ENCODE measurements at places on chromosomes 2 and 18.

GRCh38 chr2:8579485-8580085 is 102.3 kb upstream of the ID2 start:
- ATAC-seq, result no peak
- H3K4me1 ChIP-seq, result peaks cover 37% of the 10 kb centered on the region
- no peaks in the 10 kb centered on the region for H3K36me3 ChIP-seq

DNA sequence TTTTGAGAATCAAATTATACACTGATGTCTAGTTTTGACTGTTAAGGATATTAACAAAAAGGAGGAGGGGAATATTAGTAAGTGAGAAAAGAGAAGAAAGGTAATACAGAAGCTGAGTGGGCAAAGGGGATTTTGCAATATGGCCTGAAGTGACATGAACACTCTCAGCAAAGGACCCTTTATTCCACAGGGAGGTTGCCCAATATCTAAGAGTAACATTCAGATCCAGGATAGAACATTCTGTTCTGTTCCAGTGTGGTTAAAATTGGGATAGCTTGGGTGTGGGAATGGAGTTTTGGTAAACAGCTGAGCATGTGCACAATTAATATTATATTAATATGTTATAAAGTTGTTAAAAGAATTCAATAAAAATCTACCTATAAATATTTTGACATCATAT is 120.1 kb downstream of the ZNF385B start:
- ATAC-seq, result no peak
- H3K27me3 ChIP-seq, result peaks cover 13% of the 10 kb centered on the region
- H3K36me3 ChIP-seq, result no peaks in the 10 kb centered on the region
- H3K4me1 ChIP-seq, result no peaks in the 10 kb centered on the region
- no peak overlapping the region for H3K27ac ChIP-seq
- H3K4me3 ChIP-seq, result no peak overlapping the region

DNA sequence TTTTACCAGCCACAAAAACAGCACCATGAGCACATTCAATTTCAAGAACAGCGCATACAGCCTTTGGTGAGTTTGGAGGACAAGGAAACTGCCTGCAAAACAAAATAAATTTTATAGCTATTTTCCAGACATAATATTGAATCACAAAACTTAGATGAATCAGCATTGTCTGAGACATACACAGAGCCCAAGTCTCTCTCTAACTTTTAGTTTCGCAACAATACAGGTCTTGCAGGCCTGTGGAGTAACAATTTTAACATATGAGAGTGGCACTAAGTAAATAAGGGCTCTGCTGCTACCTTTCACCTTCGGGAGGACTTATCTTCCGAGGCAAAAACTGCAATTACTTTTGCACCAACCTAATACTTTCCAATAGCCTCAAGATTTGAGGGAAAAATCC is 56.1 kb upstream of the PEX13 start:
- peaks cover 4% of the 10 kb centered on the region for H3K4me1 ChIP-seq
- H3K27ac ChIP-seq, result no peak overlapping the region
- no peaks in the 10 kb centered on the region for H3K36me3 ChIP-seq

DNA sequence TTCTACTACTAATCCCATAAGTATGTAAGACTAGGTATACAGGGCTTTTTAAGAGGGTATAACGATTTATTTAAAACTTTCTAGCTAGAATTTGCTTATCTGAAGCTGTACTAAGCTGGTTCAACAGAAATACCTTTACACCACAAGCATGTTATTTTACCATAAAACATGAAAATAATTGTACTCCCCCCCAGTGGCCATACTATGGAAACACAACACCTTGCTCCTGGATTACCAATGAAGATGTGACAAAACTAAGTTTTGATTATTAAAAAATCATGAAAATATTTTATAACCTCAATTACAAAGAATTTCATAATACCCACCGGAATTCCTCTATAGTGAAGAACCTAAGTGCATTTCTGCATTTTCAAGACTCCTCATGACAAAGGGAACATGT is 27.3 kb downstream of the LPIN2 start:
- ATAC-seq, result peak; percentile 30
- no peak overlapping the region for H3K27ac ChIP-seq
- peak overlapping the region; percentile 81 for H3K4me3 ChIP-seq

- no peak overlapping the region for H3K4me3 ChIP-seq
- H3K27ac ChIP-seq, result no peak overlapping the region
- no peaks in the 10 kb centered on the region for H3K4me1 ChIP-seq
- ATAC-seq, result no peak
- no peaks in the 10 kb centered on the region for H3K27me3 ChIP-seq
- no peaks in the 10 kb centered on the region for H3K36me3 ChIP-seq
Observed at GRCh38 chr18:35511428-35511827, 13.7 kb upstream of the INO80C start.

- H3K27me3 ChIP-seq, result peaks cover 4% of the 10 kb centered on the region
- no peak overlapping the region for H3K27ac ChIP-seq
- H3K4me3 ChIP-seq, result no peak overlapping the region
- H3K36me3 ChIP-seq, result peaks cover 12% of the 10 kb centered on the region
Observed at GRCh38 chr2:217429981-217430500, 570.2 kb upstream of the TNP1 start.

DNA sequence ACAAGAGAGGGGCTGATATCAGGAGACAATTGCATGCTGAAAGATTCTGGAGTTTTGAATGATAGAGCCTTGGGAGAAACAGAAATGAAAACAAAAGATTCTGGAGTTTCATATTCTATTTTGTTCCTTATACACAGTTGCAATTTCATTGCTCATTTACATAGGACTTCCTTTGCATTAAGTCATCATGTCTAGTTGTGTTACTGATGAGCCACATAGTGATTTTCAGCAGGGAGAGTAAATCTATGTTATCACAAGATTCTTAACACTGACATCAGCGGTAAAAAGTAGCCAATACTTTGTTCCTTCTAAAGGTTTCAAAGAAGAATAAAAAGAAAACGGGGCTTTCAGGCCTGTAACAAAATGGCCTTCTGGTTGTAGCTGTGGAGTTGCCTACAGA is 7.1 kb downstream of the ADAM17 start:
- peaks cover 30% of the 10 kb centered on the region for H3K36me3 ChIP-seq
- H3K4me3 ChIP-seq, result peak overlapping the region; percentile 80
- no peaks in the 10 kb centered on the region for H3K27me3 ChIP-seq
- ATAC-seq, result peak; percentile 75
- H3K4me1 ChIP-seq, result peaks cover 48% of the 10 kb centered on the region

- H3K4me1 ChIP-seq, result no peaks in the 10 kb centered on the region
- no peaks in the 10 kb centered on the region for H3K36me3 ChIP-seq
- no peaks in the 10 kb centered on the region for H3K27me3 ChIP-seq
- H3K4me3 ChIP-seq, result no peak overlapping the region
- no peak overlapping the region for H3K27ac ChIP-seq
Observed at GRCh38 chr2:64972876-64973275, 16.3 kb upstream of the SLC1A4 start.

DNA sequence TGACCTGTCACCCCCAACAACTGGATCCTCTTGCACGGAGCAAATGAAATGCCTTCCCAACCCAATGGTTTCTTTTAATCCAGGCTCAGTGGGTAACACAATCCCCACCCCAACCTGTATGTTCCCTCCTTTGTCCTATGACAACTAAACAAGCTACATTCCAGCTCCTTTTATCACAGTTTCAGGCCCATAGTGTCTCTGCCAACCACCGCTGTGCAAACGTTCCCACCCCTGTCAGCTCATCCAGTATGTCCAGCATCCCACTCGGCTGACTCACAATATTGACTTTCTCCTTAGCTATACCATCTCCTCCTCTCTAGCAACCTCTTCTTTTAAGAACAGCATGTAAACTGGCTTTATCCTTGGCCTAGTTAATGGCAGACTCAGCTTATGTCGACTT is 117.9 kb upstream of the PPP1CB start:
- no peaks in the 10 kb centered on the region for H3K27me3 ChIP-seq
- peaks cover 11% of the 10 kb centered on the region for H3K4me1 ChIP-seq
- ATAC-seq, result no peak

- H3K4me3 ChIP-seq, result no peak overlapping the region
- peaks cover 29% of the 10 kb centered on the region for H3K27me3 ChIP-seq
- no peak for ATAC-seq
- no peaks in the 10 kb centered on the region for H3K4me1 ChIP-seq
- no peaks in the 10 kb centered on the region for H3K36me3 ChIP-seq
- no peak overlapping the region for H3K27ac ChIP-seq
Observed at GRCh38 chr2:149622343-149622742, 34.8 kb upstream of the MMADHC start.

DNA sequence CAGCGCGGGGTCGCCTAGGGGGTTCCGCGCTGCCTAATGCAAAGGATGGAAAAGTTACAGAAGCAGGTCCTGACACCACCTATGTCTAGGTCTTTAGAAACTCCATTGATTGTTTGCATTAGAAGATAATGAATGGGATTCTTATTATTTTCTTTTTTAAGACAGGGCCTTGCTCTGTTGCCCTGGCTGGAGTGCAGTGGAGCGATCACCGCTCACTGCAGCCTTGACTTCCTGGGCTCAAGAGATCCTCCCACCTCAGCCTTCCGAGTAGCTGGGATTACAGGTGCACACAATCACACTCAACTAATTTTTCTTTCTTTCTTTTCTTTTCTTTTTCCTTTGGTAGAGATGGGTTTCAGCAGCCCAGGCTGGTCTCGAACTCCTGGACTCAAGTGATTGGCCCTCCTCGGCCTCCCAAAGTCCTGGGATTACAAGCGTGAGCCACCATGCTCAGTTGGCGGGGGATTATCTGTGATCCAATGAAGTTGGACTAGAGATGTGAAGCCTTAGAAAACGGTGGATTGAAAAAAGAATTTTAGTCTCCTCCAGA is 761 bp upstream of the IDH1 start:
- no peaks in the 10 kb centered on the region for H3K27me3 ChIP-seq
- H3K36me3 ChIP-seq, result peaks cover 24% of the 10 kb centered on the region
- H3K4me1 ChIP-seq, result peaks cover 9% of the 10 kb centered on the region
- peak overlapping the region; percentile 49 for H3K27ac ChIP-seq

DNA sequence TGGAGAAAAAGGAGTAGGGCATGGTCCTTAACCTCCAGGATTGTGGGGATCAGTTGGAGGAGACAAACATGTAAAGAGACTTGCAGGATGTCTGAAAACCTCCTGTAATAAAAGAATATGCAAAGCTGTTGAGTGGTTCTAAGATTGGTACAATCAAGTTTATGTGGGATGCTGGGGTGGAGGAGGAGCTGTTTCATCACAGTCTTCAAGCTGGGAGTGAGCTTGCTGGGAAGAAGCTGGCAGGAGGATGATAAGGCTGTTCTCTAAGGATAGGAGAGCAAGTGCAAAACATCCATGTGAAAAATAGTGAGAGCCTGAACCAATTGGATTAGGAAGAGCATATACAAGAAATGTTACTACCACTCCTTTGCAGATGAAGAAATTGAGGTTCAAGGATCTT is 161.9 kb upstream of the CRIM1 start:
- H3K27ac ChIP-seq, result no peak overlapping the region
- ATAC-seq, result no peak
- no peaks in the 10 kb centered on the region for H3K4me1 ChIP-seq
- peaks cover 4% of the 10 kb centered on the region for H3K27me3 ChIP-seq
- H3K4me3 ChIP-seq, result no peak overlapping the region
- H3K36me3 ChIP-seq, result no peaks in the 10 kb centered on the region

DNA sequence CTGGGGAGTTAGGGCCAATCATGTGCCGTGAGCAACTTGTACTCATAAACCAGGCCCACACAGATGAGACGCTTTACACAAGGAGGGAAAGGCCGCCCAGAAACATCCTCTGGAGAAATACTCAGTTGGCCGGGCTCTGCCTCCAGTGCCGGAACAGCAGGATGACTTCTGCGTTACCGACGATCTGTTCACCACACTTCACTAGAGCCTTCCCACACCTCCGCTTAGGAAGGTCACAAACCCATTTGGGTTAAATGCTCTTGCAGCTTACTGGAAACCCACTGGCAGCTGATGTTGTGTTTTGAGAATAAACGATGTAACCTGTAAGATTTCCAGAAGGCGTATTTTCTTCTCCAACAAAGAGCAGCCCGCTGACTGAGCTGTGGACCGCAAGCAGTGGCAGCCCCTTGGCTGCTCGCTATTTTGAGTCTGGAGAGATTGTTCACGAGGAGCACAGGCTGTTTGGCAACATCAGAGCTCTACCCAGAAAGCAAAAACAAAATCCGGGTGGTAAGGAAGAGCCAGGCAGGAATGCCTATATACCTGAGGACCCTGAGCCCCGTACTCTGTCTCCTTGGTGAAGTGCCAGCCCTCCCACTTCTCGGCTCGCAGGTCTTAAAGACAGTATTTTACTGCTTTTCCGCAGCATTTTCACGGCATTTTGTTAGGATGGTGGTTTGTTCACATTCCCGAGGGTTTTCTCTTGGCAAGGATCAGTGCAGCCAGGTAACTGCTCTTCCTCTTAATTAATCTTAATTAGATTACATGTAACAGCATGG is 44.0 kb downstream of the COLEC12 start:
- peaks cover 15% of the 10 kb centered on the region for H3K27me3 ChIP-seq
- H3K4me1 ChIP-seq, result no peaks in the 10 kb centered on the region
- H3K27ac ChIP-seq, result no peak overlapping the region
- no peaks in the 10 kb centered on the region for H3K36me3 ChIP-seq
- no peak overlapping the region for H3K4me3 ChIP-seq
- no peak for ATAC-seq

- H3K27ac ChIP-seq, result no peak overlapping the region
- no peak overlapping the region for H3K4me3 ChIP-seq
- H3K27me3 ChIP-seq, result peaks cover 4% of the 10 kb centered on the region
- no peak for ATAC-seq
- H3K36me3 ChIP-seq, result no peaks in the 10 kb centered on the region
Observed at GRCh38 chr18:3367491-3368091, 82.4 kb upstream of the TGIF1 start.

GRCh38 chr2:121902616-121903015 is 147.2 kb downstream of the TSN start:
- H3K27ac ChIP-seq, result no peak overlapping the region
- no peaks in the 10 kb centered on the region for H3K36me3 ChIP-seq
- no peak for ATAC-seq
- H3K4me1 ChIP-seq, result no peaks in the 10 kb centered on the region
- H3K4me3 ChIP-seq, result no peak overlapping the region

DNA sequence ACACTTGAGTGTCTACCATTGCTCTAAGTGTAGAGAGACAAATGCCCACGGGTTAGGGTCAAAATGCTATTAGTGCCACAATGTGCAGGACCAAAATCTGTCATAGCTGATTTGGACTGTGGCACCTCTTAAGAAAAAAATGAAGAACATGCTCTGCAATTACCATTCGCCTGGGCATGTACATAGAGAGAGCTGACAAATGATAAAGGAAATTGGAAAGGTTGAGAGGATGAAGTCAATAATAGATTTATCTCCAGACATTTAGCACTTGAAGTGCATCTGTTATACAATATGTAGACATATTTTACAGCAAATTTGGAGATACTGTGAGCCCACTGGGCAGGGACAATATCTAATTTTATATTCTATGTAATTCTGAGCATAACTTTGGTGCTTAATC is 804.4 kb downstream of the SATB2 start:
- no peaks in the 10 kb centered on the region for H3K36me3 ChIP-seq
- no peak overlapping the region for H3K27ac ChIP-seq
- ATAC-seq, result no peak
- H3K4me3 ChIP-seq, result no peak overlapping the region
- no peaks in the 10 kb centered on the region for H3K4me1 ChIP-seq

GRCh38 chr2:102258386-102259074 is 52.8 kb upstream of the IL1RL1 start:
- peak overlapping the region; percentile 88 for H3K27ac ChIP-seq
- H3K36me3 ChIP-seq, result no peaks in the 10 kb centered on the region
- peak; percentile 98 for ATAC-seq
- no peaks in the 10 kb centered on the region for H3K27me3 ChIP-seq
- peaks cover 26% of the 10 kb centered on the region for H3K4me1 ChIP-seq
